ENCODE measurements at places on chromosomes 4 and X.

DNA sequence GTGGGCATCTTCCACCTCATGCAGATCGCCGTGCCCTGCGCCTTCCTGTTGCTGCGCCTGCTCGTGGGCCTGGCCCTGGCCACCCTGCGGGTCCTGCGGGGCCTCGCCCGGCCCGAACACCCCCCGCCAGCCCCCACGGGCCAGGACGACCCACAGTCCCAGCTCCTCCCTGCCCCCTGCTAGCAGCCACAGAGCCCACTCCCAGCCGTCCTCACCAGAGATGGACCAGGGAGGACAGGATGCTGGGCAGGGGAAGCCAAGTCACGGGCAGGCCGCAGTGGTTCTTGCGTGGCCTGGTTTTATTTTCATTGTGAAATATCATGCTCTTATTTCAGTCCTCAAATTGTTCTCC is 15.1 kb downstream of the DGKQ start:
- DNase-seq = no peak

DNA sequence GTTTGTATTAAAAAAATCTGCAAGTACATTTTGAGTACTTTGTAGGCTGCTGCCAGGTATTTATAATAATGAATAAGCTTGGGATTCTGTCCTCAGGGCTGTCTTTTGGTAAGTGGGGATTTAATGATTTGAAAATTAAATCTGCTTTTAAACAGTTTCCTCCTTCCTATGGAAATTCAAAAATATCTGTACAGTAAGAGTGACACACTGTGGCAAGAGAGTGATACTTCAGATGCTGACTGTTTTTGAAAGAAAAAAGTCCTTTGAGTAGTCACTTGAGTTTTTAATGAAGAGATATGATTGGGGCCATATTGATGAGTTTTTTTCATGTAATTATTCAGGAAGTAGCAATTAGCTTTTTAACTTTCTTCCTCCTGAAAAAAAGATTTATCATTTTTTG is 49.2 kb downstream of the SMARCAD1 start:
- no peak for DNase-seq

DNA sequence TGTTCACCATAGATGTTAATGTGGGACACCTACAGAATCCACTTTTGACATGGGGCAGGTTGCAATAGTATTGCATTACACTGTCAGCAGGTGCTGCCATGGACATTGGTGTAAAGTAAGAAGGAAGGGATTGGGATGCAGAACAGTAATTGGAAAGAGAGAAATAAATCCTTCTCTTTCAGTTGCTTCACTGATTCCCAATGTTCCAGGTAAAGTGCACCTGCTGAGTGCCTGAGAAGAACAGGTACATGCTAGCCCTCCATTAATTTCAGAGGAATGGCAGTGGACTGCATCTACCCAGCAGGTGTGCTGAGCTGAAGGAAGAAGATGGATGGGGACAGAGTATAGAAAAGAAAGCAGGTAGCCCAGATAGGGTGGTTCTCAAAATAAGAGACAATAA is 248.5 kb downstream of the TENM3 start:
- no peak for DNase-seq

DNA sequence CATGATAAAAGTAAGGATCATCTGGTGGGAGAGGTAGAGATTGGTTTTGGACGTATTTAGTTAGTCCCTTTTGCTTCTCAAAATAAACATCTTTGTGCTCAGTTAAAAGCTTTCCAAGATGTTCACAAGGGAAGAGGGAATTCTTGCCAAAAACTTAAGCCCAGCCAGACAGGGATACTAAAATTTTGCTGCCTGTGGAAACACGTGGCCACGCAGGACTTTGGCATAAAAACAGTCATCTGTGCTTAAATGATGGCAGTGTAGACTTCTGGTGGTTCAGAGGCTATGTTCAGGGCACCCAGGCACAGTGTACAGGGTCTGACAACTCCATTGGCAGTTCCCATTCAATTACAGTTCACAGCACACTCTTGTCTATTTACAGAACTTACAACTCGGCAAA is 93.2 kb upstream of the JADE1 start:
- DNase-seq = no peak

- DNase-seq = no peak
Observed at GRCh38 chrX:129690435-129690834, 35.7 kb upstream of the APLN start.

- DNase-seq = no peak
Observed at GRCh38 chr4:169859366-169860216, 101.8 kb upstream of the HPF1 start.

Measured in dorsolateral prefrontal cortex (tissue), 122 donors.